ENCODE measurements at places on chromosomes 5 and 9. TPM values are rescaled to one million over a fixed set of nuclear protein-coding genes. Genes with fewer than 3 reads are reported as not detected.

The FOXD4L3 gene
- not detected for total RNA-seq

The MARVELD2 gene
- total RNA-seq = 1.8 TPM

The CCDC183 gene
- 0.56 TPM for total RNA-seq

The PHF24 gene
- total RNA-seq = 0.17 TPM

- H3K36me3 ChIP-seq = no peaks in the 10 kb centered on the region
- H3K4me1 ChIP-seq = no peaks in the 10 kb centered on the region
- no peak overlapping the region for H3K27ac ChIP-seq
These were observed 462.1 kb downstream of the TMEM38B start for GRCh38 chr9:106156465-106156864.

DNA sequence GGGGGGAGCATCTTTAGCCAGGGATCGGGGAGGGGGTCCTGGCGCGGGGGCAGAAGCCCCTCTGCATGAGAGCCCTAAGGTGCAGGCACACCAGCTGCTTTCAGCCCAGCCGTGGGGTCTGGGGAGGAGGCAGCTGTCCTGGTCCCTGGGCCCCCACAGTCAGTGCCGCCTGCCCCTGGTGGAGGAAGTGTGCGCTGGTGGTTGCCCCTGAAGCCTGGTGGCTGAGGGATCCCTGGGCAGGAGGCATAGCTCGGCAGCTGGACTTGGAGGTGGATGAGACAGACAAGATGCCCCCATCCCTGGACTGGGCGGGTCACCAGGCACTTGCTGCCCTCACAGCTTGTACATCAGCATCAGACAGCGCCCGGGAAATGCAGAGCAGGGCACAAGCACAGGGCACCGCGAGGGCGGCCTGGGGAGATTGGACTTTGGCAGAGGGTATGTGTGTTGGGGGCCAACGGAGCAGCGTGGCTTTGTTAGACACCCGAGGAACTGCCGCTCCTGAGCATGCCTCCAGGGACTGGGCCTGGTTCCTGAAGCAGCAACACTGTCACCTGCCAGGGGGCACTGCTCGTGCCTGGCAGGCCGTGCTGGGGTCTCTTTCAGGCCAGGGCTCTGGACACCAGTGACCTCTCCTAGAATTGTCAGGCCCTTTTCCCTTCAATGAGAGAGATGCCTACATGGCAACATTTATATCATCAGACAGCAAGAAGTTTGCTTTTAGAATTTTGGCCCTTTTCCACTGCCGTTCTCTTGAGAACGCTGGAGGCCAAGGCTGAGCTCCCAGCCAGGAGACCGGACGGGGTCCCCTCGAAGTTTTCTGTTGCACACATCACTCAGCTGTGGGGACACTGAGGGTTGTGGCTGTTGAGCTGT, 41.9 kb upstream of the CTSL start:
- no peaks in the 10 kb centered on the region for H3K36me3 ChIP-seq
- no peak for DNase-seq
- H3K4me3 ChIP-seq = no peak overlapping the region
- peaks cover 6% of the 10 kb centered on the region for H3K4me1 ChIP-seq
- H3K27ac ChIP-seq = no peak overlapping the region
- no peaks in the 10 kb centered on the region for H3K27me3 ChIP-seq

DNA sequence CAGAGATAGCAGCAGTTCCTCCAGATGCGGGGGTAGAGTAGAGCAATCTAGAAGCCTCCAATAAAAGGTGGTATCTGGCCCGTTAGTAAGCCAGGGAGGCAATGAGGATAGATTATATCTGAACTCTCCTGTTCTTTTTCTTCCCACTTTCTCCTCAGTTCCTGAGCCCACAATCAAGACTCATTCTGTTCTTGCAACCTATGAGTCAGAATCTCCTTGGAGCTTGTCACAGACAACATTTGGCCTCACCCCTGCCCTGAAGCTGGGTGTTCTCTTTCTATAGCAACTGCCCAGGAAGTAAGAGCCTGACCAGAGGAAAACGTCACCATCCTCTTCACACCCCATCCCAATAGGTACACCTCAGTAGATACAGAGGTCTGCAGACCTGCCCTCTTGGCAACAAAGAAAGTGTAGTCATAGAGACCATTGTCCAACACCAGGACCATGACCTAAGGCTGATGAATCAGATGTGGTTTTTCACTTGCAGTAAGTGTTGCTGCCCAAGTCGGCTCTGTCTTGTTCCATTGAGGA, 76.3 kb upstream of the PCA3 start:
- H3K27me3 ChIP-seq = peaks cover 10% of the 10 kb centered on the region
- no peaks in the 10 kb centered on the region for H3K36me3 ChIP-seq
- no peaks in the 10 kb centered on the region for H3K4me1 ChIP-seq

GRCh38 chr5:8683496-8683895, 814.5 kb downstream of the MTRR start:
- DNase-seq = no peak
- H3K4me1 ChIP-seq = no peaks in the 10 kb centered on the region
- H3K4me3 ChIP-seq = no peak overlapping the region
- H3K27ac ChIP-seq = no peak overlapping the region
- H3K36me3 ChIP-seq = no peaks in the 10 kb centered on the region
- H3K27me3 ChIP-seq = no peaks in the 10 kb centered on the region

GRCh38 chr5:143106174-143106573, 297.3 kb downstream of the NR3C1 start:
- H3K4me1 ChIP-seq = peaks cover 29% of the 10 kb centered on the region
- no peaks in the 10 kb centered on the region for H3K36me3 ChIP-seq
- H3K27me3 ChIP-seq = no peaks in the 10 kb centered on the region
- no peak overlapping the region for H3K4me3 ChIP-seq
- no peak overlapping the region for H3K27ac ChIP-seq

DNA sequence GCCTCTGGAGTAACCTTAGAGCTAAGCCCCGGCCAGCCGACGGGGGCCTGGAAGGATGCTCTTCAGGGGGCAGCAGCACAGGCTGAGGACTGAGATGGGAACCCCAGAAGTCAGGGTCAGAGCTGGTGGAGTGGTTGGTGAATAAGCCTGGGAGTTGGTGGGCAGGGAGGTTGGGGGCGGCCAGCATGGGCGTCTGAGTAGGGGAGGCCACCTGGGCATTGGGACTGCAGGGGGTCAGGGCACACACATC, 14.4 kb downstream of the NINJ1 start:
- H3K27ac ChIP-seq = peak overlapping the region; percentile 70
- no peaks in the 10 kb centered on the region for H3K27me3 ChIP-seq
- H3K4me1 ChIP-seq = peaks cover 24% of the 10 kb centered on the region
- H3K36me3 ChIP-seq = peaks cover 36% of the 10 kb centered on the region
- H3K4me3 ChIP-seq = no peak overlapping the region
- no peak for DNase-seq

GRCh38 chr5:952597-953271, 55.9 kb upstream of the NKD2 start:
- no peak overlapping the region for H3K27ac ChIP-seq
- no peak for DNase-seq
- H3K4me1 ChIP-seq = peaks cover 14% of the 10 kb centered on the region
- no peaks in the 10 kb centered on the region for H3K36me3 ChIP-seq

- no peak overlapping the region for H3K4me3 ChIP-seq
- peak overlapping the region; percentile 65 for H3K27ac ChIP-seq
- H3K27me3 ChIP-seq = no peaks in the 10 kb centered on the region
- peaks cover 72% of the 10 kb centered on the region for H3K4me1 ChIP-seq
- peak; percentile 74 for DNase-seq
- H3K36me3 ChIP-seq = no peaks in the 10 kb centered on the region
These were observed 3.4 kb downstream of the PDLIM4 start for GRCh38 chr5:132260714-132261551.

DNA sequence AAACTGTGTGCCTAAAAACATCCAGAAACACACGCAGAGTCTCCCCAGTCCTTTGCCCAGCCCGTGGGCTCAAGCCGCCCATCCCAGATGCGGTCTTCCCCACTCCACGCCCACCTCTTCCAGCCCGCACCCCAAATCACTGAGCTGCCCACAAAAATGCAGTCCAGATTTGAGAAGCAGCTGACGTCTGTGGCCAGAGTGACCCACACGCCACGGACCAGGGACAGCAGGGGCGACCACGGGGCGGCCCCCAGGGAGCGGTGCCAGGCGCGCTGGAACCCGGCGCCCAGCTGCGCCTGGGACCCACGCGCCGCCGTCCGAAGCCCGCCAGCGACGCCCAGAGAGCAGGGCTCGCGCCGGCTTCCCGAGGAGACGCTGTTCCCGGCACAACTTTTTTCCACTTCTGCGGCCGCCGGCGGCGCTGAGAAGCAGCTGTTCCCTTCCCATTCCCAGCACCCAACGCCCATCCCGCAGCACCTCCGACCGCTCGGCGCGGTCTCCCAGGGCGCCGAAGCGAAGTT, 674 bp downstream of the LHFPL2 start:
- peak; percentile 53 for DNase-seq
- H3K4me3 ChIP-seq = peak overlapping the region; percentile 89
- peaks cover 2% of the 10 kb centered on the region for H3K36me3 ChIP-seq
- no peaks in the 10 kb centered on the region for H3K27me3 ChIP-seq

- no peaks in the 10 kb centered on the region for H3K4me1 ChIP-seq
- no peak overlapping the region for H3K27ac ChIP-seq
- no peaks in the 10 kb centered on the region for H3K27me3 ChIP-seq
- peak; percentile 36 for DNase-seq
- no peak overlapping the region for H3K4me3 ChIP-seq
These were observed 166.7 kb downstream of the GAPVD1 start for GRCh38 chr9:125428060-125428901.

DNA sequence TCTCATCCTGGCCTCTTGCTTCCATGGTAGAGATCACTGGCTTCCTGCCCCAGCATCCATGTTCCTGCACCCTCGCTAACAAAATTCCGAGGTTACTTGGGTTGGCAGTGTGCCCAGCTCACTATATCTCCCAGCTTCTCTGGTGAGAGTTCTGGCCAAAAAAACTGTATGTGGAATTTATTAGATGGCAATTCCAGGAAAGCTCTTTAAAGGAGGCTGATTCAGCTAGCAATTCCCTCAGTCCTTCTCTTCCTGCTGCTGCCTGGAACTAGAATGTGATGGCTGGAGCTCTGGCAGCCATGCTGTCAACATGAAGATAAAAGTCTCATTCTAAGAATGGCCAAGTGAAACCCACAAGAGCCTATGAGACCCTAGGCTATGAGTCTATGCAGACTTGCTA, 88.8 kb downstream of the SECISBP2 start:
- no peak overlapping the region for H3K4me3 ChIP-seq
- peak overlapping the region; percentile 80 for H3K27ac ChIP-seq
- H3K4me1 ChIP-seq = peaks cover 10% of the 10 kb centered on the region
- no peaks in the 10 kb centered on the region for H3K36me3 ChIP-seq
- no peaks in the 10 kb centered on the region for H3K27me3 ChIP-seq

GRCh38 chr9:127113191-127113972, 9.1 kb downstream of the ANGPTL2 start:
- peaks cover 59% of the 10 kb centered on the region for H3K4me1 ChIP-seq
- no peak overlapping the region for H3K27ac ChIP-seq
- DNase-seq = no peak
- H3K36me3 ChIP-seq = peaks cover 2% of the 10 kb centered on the region

- no peak overlapping the region for H3K27ac ChIP-seq
- DNase-seq = no peak
- no peak overlapping the region for H3K4me3 ChIP-seq
- H3K27me3 ChIP-seq = no peaks in the 10 kb centered on the region
These were observed 36.8 kb upstream of the STARD4 start for GRCh38 chr5:111548992-111549649.

DNA sequence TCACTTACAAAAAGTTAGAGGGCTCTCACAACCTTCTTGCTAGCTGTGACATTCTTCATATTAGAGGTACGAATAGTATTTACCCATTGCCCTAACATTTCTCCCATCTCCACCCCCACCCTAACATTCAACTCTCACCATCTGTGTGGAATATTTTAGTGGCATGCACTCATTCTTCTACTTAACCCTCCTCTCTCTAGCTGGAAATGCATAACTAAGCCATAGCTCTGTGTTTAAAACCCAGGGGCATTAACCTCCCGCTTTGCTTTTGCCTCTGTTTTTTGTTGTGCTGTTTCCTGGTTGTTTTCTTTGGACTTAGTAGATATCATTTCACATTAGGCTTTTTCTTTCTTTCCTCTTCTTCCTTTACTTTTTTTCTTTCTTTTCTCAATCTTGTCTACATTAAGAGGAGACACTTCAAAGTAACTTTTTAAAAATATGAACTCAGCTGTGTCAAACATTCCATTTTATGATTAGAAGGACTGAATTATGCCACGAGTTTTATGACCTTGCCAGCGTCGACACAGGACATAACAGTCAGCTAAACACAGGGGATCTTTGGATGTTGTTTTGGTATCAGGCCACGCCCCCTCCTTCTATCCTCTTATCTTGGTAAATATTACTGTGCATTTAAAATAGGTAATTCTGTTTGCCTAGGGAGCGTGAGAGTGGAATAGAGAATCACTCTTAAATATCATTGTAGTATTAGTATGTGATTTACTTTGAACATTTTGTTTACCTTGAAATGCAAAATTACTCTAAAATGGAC, 236.0 kb downstream of the CD180 start:
- peaks cover 65% of the 10 kb centered on the region for H3K4me1 ChIP-seq
- H3K36me3 ChIP-seq = no peaks in the 10 kb centered on the region
- H3K27ac ChIP-seq = peak overlapping the region; percentile 34
- no peak for DNase-seq

GRCh38 chr5:160959804-160960203, 107.8 kb upstream of the ATP10B start:
- H3K27me3 ChIP-seq = peaks cover 6% of the 10 kb centered on the region
- no peaks in the 10 kb centered on the region for H3K36me3 ChIP-seq
- H3K4me1 ChIP-seq = no peaks in the 10 kb centered on the region
- DNase-seq = no peak

GRCh38 chr5:134606726-134607125, 25.9 kb downstream of the SAR1B start:
- H3K4me3 ChIP-seq = no peak overlapping the region
- H3K27me3 ChIP-seq = no peaks in the 10 kb centered on the region
- H3K4me1 ChIP-seq = no peaks in the 10 kb centered on the region
- DNase-seq = no peak
- H3K27ac ChIP-seq = no peak overlapping the region
- H3K36me3 ChIP-seq = peaks cover 92% of the 10 kb centered on the region

DNA sequence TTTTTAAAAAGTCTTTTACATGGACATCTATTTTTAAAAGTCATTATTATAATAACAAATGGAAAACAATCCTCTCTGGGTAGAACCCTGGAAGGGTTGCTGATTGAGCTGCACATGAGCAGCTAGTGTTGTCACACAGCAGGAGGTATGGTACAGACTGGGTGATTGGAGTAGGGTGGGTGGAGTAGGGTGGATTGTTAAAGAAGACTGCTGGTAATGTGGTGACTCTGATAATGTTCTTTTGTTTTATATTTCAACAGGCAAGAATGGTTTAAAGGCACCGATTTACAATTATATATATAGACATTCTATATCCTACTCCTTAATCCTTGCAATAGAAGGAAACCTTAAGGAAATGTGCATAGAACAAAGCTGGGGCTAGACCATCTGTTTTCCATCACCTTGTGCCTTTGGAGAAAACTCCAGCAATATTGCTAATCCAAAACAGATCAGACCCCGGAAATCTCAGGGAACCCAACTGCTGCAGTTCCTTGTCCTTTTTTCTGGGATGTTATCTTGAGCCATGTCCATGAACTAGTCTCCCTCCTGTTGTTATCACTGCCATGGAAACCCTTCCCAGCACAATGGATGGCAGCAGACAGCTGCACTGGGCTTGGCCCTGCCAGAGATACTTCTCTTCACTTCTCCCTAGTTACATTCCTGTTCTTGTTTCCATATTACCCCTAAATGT, 129.7 kb downstream of the YIPF5 start:
- no peak overlapping the region for H3K27ac ChIP-seq
- no peak for DNase-seq
- H3K36me3 ChIP-seq = no peaks in the 10 kb centered on the region
- H3K4me1 ChIP-seq = no peaks in the 10 kb centered on the region

GRCh38 chr9:70607926-70608325, 193.5 kb upstream of the KLF9 start:
- no peak overlapping the region for H3K27ac ChIP-seq
- H3K4me3 ChIP-seq = no peak overlapping the region
- H3K36me3 ChIP-seq = no peaks in the 10 kb centered on the region
- no peaks in the 10 kb centered on the region for H3K27me3 ChIP-seq

Measured in heart right ventricle (tissue), 16 donors.